ENCODE measurements at places on chromosomes 6 and 20.
A peak's percentile ranks its signal among the peaks of the same experiment; 100 is the strongest.

DNA sequence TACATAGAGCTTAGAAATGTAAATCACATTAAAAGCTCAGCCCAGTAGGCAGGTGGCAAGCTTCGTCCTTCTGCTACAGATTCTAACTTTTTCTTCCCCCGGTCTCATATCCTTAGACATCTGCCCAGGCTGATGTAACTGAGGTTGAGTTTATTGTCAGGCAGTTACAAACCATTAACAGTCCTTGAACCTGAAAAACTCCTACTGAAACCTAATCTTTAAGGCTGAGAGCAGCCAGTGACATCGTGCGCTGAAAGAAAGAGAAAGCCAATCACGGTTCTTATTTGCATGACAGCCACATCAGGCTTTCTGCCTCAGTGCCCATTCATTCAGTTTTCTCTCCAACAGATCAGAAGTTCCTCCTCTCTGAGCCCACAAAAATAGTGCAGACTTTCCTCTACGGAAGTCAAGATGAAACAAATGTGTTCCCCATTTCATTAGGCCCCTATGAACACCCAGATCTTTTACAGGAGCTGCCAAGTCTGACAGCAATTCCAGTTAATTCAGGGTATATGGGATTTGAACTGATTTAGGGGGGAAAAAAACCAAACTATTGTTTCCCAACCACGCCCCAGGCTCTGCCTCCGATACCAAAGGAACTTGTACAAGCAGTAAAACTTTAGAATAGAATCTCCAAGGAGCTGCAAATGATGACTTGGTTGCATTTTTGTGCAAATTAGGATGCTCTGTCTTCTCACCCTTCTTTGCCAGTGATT is at the start of gene NHSL1:
Gene NHSL1, minus strand, starts transcription at position 192 of the 716 bp plus-strand sequence. CDS start 204 bp downstream, outside the sequence.
- peak; percentile 50 for DNase-seq

DNA sequence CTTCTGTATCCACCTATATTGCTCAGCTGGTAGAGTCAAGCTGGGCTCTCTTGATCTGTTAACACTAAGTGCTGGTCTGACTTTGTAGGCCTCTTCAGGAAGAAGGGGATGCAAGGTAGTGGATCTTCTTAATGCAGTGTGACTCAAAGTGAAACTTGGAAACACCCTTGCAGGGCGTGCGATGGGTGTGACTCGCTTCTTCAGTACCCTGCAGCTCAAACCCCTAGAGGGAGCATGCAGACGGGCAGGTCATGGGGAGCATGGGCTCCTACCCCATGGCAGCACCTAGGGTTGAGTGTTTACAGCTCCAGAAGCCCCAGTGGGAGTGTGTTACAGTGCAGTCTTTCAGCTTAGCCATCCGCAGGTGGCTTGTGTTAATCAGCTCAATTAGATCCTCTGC is 757 bp upstream of the SAMD3 start:
- no peak for DNase-seq

GRCh38 chr6:141488488-141488887 is 644.2 kb upstream of the GJE1 start:
- DNase-seq: peak; percentile 7

GRCh38 chr6:11418290-11418905 is 119.2 kb upstream of the TMEM170B start:
- DNase-seq: no peak

DNA sequence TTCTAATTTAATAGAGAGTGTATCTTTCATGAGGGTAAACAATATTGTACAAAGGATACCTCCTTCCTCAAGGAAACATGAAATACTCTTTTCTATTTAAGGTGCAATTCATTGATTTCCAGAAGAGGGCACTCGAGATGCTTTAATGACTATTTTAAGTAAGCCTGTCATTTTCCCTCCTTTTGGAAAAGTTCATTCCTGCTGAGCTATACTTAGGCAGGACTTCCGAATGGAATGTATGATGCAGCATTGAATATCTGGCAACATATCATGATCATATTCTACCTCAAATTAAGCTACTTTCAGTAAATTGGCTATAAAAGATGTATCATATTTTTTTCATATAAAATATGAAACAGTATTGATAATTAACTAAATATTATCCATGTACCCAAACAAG is 5.0 kb downstream of the DST start:
- DNase-seq: peak; percentile 55

- no peak for DNase-seq
Observed at GRCh38 chr20:434221-434620, 26.1 kb downstream of the RBCK1 start.

DNA sequence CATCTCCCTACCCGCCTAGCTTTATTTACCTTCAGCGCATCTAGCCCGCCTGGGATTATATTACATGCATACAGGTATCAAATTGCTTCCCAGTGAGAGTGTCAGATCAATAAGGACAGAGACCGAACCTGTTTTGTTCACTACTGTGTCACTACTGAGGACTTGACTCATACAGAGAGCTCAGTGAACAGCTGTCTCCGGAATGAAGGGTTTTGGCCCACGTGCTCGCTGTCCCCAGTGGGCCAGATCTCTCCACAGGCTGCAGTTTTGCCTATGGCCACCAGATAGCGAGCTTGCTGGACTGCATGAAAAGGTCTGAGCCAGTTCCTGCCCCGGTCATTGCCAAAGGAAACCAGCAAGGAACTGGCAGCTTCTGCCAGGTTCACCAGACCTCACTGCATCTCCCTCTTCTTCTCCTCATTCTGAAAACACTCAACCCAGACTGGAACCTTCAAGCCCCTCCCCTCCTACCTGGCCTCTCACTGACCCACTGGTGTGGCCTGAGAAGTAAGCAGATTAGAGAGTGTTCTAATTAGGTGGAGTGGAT is 150.8 kb downstream of the ZMYND8 start:
- peak; percentile 93 for DNase-seq

DNA sequence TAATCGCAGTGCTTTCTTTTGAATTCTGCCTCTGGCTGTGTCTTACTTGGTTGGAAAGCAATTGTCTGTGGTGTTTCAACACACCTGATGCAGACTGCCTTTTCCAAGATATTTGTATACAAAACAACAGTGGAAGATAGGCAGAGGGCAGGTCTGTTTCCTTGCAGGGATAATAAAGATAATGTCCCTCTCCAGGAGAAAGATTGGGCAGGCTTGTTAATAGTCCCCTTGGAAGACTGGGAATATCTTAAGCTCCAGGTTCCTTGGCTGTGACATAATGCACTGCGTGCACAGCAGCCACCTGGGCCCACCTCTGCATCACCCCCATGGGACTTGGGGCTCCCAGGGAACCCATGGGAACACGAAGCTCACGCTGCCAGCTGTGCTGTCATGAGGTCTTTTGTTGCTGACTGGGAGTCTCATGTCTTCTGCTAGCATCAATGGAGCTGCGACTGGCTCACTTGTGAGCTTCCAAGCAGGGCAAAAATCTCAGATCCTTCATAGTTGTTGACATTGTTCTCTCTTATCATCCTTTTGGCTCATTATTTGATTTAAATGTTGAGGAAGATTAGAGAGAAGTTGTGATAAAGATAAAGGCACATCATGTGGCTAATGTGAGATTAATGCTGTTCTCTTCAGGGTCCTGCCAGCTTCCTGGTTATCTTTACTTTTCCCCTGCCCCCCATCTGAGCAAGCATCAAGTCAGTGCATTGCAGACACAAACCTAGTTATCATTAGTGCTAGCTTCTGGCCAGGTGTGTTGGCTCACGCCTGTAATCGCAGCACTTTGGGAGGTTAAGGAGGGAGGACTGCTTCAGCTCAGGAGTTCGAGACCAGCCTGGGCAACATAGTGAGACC is 107.1 kb upstream of the ASF1A start:
- no peak for DNase-seq

DNA sequence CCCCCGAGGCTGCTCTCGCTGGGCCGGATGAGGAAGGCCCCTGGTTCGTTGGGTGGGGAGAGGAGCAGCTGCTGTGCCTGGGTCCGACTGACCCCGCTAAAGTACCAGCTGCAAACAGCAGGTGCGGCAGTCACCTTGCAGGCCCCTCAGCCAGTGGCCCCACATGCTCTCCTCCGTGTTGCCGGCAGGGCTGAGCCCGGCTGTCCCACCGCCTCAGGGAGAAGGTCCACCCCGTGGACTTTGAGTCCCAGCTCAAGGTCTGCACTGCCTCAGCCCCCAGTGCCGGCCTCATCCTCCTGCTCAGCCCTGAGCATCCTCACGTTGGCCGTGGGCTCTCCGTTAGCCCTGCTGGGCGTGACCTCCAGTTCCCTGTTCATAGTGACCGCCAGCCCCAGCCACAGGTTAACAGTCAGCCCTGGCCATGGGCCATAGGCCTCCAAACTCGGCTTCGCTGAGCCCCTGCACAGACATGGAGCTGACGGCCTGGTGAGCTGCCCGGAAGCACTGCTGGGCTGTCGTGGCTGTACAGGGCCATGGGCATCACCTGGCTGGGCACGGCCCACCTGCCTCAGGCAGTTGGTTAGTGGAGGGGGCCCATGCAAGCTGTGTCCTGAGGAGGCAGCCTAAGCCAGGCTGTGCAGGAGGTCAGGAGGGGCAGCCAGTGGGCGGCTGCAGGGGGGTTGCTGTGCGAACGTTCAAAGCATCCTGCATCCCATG is 3.1 kb downstream of the SRMS start:
- DNase-seq: no peak

DNA sequence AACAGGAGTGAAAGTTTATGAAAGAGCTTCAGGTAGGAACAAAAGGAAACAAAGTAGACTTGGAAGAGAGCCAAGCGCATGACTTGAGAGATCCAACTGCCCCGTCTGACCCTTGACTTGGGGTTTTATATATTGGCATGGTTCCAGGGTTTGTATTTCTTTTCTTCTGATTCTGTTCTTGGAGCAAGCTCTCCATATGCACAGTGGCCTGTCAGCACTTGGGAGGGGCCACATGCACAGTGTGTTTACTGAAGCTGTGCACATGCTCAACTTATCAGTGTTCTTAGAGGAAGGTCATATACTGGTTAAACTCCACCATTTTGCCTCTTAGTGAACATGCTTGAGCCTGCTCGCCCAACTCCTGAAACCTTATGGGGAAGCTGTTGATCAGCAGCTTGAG is 953.7 kb downstream of the TFAP2A start:
- DNase-seq: no peak

DNA sequence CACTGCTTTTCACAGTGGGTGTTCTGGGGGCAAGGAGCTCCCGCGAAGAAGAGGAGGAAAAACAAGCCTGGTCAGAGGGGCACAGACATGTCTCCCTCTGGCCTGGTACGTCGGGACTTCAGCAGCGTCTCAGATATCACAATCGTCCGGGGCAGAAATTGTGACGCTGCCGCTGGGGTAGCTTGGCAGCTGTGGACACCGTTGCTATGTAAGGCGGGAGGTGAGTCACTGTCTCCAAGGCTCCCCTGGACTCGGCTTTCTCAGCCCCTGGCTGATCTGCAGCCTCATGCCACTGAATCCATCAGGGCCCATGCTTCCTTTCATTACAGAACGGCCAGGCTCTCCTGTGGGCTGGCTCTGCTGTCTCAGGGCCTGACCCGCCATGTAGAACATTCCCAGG is 98.7 kb downstream of the SULF2 start:
- no peak for DNase-seq

DNA sequence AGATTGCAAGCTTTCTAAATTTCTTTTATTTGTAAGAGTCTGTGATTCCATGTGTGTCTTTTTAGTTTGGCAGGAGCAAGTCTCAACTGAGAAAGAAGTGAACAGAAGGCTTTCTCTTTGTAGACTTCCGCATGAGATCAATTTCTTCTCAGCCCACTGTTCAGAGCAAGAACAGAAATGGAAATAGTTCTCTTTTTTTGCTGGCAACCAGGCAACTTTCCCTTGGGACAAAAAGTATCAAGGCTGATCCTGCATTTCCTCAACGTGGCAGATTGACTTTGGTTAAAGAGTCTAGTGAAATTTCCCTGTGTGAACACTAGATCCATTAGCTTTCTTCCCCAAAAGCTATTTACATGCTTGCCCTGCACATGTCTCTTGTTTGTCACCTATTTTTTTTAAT is 46.8 kb upstream of the JAG1 start:
- DNase-seq: no peak

GRCh38 chr20:51871943-51872342 is 69.6 kb upstream of the SALL4 start:
- no peak for DNase-seq

GRCh38 chr6:72761761-72762160 is 139.9 kb downstream of the KCNQ5 start:
- no peak for DNase-seq

- DNase-seq: peak; percentile 36
Observed at GRCh38 chr20:46293084-46293483, 15.2 kb downstream of the CDH22 start.

DNA sequence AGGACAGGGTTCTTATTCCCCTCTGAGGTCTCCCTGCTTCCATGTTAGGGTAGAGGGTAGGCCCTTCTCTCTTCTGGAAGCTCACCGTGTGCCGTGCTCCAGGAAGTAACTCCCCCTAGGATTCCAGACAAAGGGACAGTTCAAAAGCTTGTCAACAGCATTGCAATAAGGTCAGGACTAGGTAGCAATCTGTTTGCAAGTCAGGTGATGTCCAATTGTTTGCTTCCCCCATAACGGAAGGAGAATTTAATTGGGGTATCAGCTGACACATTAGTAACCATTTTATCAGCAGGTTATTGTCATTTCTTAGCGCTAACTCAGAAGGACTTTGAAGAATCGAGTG is 41.9 kb downstream of the SYNJ2 start:
- DNase-seq: no peak

GRCh38 chr20:32329817-32330554 is 28.1 kb upstream of the ASXL1 start:
- no peak for DNase-seq

DNA sequence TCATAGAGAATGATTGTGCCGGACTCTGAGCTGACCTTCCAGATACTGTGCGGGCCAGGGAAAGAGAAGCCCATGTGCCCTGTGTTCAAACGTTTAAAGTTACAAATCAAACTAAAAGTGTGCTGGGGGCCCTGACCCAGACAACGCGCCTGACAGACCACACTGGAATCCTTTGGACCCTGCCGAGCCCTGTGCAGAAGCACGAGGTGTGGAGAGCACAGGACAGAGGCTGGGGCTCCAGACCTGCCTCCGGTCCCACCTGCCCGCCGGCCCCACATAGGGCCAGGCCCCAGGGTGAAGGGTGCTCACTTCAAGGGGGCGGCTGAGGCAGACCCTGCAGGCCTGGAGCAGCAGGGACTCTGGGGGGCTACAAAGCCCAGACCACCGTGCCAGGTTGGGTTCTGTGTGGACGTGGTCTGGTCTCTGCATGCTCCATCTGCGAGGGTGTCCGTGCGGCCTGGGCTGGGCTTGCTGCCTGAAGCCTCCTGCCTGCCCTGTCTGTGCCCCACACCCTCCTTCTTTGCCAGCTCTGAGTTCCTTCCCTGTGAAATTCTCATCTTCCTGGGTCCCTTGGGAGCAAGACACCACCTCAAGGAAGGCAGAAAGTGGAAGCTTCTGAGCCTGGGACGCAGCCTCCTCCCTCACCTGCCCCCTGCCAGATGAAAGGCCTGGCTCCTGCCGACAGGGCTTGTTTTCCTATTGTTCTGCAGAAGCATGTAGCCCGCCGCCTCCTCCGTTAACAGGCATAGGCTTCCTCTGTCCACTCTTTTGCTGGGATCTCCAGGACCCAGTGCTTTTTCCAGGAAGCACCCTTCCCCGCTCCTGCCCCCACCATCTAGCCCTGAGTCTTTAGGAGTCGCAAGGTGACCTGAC is 186.2 kb downstream of the ERMARD start:
- no peak for DNase-seq

GRCh38 chr6:32146687-32147086 is 5.1 kb downstream of the PRRT1 start:
- no peak for DNase-seq

- no peak for DNase-seq
Observed at GRCh38 chr20:5181492-5181891, 54.7 kb downstream of the CDS2 start.

All from GM03348 (cell line).